ENCODE measurements at places on chromosomes 16 and 17. TPM values are rescaled to one million over a fixed set of nuclear protein-coding genes. Genes with fewer than 3 reads are reported as not detected.

QRICH2 gene
- 0.58 TPM for total RNA-seq

LLGL1 gene
- 50.5 TPM for total RNA-seq

NLGN2 gene
- 18.3 TPM for total RNA-seq

PTGES3L gene
- total RNA-seq, result 0.29 TPM

LIMD2 gene
- total RNA-seq, result 8.0 TPM

SLC47A2 gene
- not detected for total RNA-seq

HCRT gene
- total RNA-seq, result not detected

SLC2A4 gene
- not detected for total RNA-seq

MMP25 gene
- total RNA-seq, result not detected

RHBDL1 gene
- 2.7 TPM for total RNA-seq

All from myometrial cell (primary cell).